ENCODE measurements at places on chromosomes 2 and 18.

DNA sequence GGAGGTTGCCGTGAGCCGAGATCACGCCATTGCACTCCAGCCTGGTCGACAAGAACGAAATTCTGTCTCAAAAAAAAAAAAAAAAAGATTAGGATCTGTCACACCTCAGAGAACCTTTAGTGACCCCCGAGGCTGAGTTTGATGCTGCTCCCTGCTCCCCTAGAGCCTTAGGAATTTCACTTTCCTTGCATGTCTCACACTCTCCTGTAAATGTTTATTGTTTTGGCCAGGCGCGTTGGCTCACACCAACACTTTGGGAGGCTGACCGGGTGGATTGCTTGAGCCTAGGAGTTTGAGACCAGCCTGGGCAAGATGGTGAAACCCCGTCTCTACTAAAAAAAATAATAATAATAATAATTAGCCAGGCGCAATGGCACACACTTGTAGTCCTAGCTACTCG is 31.5 kb downstream of the SRSF7 start:
- no peak for DNase-seq

DNA sequence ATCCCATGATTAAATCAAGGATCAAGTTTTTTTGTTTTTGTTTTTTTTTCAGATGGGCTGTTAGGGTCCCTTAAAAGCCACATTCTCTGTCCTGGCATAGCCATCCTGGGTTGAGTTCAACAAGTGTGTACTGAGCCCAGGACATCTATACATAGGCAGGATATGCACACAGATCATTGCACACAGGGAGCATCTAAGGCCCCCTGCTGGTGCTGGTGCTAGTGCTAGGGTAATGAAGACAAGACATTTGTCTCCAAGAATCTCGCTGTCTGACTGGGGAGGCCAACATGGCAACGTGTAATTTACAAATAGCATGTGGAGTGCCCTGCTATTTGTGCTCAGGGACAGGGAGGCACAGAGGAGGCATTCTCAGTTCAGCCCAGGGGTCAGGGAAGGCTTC is 124.5 kb downstream of the VAPA start:
- DNase-seq = no peak

GRCh38 chr2:204180649-204181048 is 244.1 kb downstream of the ICOS start:
- DNase-seq = no peak

DNA sequence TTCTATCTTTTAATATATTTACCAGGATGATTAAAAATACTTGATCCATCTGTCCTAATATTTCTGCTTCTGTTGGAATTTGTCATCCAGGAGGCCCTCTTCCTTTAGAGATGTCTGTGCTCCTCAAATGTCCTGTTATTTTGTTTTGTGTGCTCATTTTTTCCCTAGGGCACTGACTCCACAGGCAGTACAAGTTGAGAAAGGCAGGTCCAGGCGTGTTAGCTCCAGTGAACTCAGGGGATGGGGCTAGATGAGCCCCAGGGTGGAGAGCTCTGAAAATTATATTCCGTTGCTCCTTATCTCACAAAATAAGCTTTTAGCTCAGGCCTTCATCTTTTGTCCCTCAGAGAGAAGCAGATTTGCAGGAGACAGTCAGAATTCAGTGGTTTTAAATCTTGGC is 105.7 kb downstream of the SLC4A3 start:
- DNase-seq = no peak

DNA sequence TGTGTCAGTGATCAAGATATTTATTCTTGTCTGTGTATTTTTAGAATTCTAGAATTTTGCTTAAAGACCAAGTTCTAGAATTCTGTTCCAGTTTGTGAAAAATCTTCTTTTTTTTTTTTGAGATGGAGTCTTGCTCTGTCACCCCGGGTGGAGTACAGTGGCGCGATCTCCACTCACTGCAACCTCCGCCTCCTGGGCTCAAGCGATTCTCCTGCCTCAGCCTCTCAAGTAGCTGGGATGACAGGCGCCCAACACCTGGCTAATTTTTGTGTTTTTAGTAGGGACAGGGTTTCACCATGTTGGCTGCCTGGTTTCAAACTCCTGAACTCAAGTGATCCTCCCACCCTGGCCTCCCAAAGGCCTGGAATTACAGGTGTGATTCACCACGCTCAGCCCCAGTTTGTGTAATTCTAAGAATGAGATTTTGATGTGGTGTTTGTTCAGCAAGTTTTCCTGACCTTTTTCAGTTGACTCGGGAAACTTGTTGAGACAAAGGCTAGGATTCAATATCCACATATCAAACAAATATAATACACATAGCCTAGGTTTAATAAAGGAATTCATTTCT is 3.6 kb downstream of the EIF5B start:
- DNase-seq = no peak

DNA sequence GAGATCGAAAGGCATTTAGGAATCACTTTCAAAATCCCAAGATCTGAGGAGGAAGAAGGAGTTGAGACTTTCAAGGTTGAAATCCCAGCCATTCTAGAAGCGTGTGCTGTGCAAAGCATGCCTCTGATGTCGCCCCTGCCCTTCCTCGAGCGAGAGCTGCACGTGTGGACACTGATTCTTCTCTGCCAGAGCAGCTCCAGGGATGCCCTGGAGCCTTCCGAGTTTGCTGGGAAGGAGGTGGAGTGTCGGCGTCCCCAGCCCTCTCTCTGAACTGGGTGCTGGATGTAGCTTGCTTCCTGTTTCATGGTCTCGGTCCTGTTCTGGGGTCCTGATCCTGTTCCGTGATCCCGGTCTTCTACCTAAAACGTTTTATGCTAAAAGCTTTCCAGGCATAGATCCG is 76.1 kb downstream of the TWIST2 start:
- DNase-seq = no peak
